ENCODE measurements at places on chromosomes 2 and 18.

- DNase-seq, result no peak
Observed at GRCh38 chr2:595831-596592, 81.2 kb downstream of the TMEM18 start.

GRCh38 chr2:29848566-29849310, 72.6 kb downstream of the ALK start:
- no peak for DNase-seq

DNA sequence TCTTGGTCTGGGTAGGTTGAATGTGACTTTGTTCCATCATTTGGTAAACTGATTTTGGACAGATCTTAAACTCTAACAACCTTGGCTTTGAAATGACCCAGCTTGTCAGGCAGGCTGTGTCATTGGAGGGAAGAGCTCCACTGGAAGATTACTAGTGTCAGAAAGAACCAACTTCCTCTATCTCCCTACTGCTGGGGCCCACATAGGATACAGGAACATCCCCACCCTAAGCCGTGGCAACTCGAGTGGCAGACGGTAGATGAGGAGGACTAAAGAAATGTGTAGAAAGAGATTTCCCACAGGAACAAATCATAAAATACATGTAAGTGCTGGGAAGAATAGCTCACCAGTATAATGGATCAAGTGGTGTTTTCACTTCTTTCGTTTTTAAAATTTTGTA, 4.3 kb upstream of the G6PC2 start:
- no peak for DNase-seq

DNA sequence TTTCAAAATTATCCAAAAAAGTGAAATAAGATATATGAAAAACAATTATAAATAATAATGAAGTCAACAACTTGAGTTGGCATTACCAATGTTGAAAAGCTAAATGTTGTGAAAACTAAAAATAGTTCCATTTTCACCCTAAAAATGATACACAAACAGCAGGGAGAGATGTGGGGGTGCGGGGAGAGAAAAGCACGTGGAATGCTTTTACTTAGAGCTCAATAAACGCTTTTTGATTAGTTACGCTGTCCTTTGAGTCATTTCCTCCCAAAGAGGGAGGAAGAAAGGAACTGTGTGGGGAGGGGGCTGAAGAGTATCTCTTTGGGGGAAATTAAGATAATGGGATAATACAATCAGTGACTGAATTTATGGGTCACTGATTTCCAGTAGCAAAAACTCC, 29.2 kb downstream of the ZNF521 start:
- DNase-seq, result no peak

DNA sequence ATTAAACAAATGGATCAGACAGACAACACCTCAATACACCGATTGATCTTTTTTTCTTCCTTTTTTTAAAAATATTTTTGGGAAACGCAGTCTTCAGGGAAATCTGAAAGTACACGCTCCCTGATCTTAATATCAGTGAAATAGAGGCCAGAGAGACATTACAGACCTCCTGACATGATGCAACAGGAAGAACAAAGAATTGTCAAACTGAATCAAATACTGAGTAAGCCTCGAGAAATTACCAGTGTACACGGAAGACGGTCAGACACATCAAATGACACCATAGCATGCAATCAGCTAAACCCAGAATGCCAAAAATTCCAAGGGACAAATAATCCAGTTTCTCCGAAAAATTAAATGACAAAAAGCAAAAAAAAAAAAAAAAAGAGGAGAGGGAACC, 80.2 kb upstream of the NFU1 start:
- DNase-seq, result no peak

DNA sequence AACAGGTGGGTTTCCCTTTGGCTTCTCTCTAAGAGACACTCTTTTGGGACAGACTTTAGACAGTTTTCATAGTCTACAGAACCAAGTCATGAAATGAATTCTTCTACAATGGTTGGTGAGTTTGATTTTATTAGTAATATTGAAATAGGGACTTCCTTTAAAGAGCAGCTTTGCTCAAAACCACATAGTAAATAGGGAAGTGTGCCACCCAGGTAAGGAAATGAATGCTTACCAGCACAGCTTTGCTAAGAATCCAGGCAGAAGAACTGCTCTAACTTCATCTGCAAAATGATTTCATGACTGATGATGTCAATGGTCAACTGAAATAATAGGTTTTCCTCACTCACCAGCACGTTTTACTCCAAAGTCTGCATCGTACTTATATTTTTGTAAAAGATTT, 89.2 kb downstream of the NYAP2 start:
- no peak for DNase-seq

DNA sequence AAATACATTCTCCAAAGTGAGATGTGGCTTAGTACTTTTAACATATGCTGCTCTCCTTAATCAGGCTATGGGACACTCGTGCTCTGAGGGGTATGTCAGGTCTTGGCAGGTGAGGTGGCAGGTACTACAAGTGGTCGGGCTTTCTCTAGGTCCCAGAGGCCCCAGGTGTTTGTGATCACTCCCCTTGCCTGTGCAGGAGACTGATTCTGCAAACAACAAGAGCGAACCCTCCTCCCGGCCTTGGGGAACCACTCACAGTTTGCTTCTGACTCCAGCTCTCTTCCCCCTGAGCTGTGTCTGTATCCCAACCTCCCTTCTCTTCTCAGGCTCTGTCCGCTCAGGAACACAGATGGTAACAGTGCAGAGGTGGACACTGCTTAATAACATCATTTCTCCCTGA, 48.1 kb downstream of the ATOH8 start:
- no peak for DNase-seq
